NCI-H774 (cell line): ENCODE measurements at places on chromosomes 5 and 9.
A peak's percentile ranks its signal among the peaks of the same experiment; 100 is the strongest.

GRCh38 chr9:127897193-127897692 is 2.2 kb downstream of the ST6GALNAC6 start:
- no peak for DNase-seq

GRCh38 chr9:15222313-15222712 is 84.7 kb downstream of the TTC39B start:
- DNase-seq = no peak

- DNase-seq = peak; percentile 70
Measured at GRCh38 chr9:96688187-96688586, 33.1 kb upstream of the PRXL2C start.

GRCh38 chr9:138016406-138017187 is 139.0 kb downstream of the CACNA1B start:
- DNase-seq = no peak

DNA sequence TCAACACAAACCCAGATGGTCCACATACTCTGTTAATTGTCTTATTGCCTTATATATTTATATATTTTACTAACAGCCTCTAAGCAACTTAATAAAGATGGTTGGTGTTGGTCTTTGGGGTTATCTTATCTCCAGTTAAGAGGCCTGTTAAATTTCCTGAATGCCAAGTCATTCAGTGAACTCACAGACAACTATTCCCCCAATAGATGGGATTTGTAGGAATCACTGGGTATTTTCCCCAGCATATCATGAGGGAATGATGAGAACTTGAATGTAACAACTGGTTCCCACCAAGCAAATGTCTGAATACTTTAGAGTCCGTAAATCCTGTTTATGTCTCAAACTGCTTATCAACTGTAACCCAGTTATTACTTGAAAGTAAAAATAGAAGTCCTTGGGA is 42.7 kb upstream of the RETREG1 start:
- no peak for DNase-seq

DNA sequence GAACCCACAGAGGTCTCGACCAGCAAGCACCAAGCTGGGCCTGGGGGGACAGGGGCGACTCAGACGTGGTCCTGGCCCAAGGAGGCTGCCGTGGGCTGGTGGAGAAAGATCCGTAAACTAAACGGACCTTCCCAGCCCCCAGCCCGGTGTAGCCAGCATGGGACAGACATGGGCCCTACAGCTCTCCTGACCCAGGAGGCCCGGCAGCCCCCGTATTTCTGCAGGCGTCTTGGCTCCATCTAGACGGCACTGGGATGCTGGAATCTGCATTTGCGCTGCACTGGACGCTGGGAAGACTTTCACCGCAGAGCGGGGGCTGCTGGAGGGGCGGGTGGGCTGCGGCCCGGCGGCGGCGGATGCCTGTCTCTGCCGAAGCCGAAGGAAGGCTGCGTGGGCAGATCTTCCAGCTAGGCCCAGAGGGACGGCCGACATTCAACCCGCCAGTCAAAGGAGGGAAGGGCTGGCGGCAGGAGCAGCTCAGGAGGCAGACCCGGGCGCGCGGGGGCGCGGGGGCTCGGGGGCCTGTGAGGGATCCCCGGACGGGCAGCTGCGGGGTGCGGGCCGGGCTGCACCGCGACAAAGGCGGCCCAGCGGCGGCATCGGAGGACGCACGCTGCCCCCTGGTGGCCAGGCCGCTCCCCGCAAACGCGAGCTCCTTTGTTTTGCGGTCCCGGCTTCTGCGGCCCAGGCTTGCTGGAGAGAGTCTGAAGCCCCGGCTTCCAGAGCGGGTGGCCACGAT is 266.2 kb downstream of the NSG2 start:
- peak; percentile 51 for DNase-seq

DNA sequence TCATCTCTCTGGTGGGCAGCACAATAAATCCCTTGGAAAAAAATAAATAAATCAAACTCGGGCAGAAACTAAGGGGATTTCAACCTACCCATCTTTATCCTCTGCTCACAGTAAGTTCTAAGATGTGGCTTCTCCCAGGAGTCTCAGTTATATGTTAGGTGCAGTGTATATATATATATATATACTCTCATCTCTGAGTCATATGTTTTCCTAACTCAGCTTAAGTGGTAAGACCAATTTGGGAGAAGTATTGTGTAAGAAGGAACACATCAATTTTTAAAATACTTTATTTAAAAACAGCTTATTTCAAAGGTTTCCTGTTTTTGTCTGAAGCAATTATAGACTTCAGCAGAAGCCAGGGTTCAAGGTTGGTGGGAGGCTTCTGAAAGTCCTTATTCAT is 20.3 kb upstream of the OSMR start:
- no peak for DNase-seq

DNA sequence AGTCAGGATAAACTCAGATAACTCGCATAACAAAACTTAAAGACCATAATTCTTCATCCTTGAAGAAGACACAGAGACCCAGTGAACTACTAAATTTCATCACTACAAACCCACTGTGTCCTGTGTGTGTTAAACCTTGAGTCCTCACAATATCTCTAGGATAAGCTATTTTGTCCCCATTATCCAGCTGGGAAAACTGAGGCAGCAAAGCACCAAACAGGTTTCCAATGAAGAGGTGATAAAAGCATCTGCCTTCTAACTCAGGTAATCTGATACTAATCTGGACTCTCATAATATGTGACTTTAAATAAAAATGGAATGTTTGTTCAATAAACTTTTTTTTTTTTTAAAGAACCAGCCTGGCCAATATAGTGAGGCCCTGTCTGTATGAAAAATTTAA is 62.7 kb upstream of the PPP2CA start:
- no peak for DNase-seq

DNA sequence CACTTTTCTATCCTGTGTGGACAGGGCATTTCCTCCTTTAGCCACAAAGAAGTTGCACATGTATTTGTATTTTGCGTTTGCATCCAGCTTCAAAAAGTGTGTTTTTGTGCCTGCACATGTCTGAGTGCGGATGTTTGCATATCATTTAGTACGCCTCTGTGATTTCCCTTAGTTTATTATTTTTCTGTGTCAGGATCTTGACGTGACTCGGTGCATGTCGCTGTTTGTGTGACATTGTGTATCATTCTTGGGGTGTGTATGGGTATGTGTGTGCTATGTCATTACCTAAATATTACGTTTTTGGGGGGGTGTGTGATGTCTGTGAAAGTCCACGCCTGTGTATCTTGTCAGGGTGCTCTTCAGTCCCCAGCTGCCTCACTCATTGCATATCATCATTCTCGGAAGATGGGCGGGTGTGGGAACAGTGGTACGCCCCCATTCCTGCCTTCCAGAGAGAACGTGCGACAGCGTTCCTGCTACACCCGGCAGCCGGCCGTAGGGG is 416 bp upstream of the PAIP2 start:
- DNase-seq = no peak

DNA sequence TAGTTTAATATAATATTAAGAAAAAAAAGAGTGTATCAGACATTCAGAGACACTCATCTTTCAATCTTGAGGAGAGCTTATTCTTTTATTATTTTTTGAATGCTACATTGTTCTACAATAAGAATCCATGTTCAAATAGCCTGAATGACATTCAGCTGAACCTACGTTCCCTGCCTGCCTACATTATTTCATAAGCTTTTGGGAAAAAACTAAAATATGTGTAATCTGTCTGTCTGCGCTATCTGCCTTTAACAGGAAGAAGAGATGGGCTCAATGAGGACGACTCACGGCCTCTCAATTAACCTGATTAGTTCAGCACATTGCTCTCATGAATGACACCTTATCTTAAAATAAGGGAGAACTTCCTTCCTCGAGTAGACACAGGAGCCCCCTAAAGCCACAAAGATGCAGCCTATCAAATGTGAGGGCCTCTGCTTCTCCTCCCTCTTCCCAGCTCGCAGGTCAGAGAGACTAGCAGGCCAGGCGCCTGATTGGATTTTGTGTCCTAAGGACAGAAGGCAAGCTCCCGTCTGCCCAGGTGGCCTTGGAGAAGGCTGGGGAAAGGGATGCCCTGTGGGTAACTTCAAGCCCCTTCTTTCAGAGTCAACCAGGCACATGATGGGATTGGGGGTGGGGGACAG is 37.8 kb downstream of the EBF1 start:
- no peak for DNase-seq

GRCh38 chr5:146291421-146292074 is 47.1 kb upstream of the POU4F3 start:
- DNase-seq = no peak

GRCh38 chr5:121949885-121950284 is 11.9 kb upstream of the SRFBP1 start:
- DNase-seq = peak; percentile 62

- no peak for DNase-seq
Measured at GRCh38 chr9:69431777-69432176, 106.8 kb downstream of the ENTREP1 start.

DNA sequence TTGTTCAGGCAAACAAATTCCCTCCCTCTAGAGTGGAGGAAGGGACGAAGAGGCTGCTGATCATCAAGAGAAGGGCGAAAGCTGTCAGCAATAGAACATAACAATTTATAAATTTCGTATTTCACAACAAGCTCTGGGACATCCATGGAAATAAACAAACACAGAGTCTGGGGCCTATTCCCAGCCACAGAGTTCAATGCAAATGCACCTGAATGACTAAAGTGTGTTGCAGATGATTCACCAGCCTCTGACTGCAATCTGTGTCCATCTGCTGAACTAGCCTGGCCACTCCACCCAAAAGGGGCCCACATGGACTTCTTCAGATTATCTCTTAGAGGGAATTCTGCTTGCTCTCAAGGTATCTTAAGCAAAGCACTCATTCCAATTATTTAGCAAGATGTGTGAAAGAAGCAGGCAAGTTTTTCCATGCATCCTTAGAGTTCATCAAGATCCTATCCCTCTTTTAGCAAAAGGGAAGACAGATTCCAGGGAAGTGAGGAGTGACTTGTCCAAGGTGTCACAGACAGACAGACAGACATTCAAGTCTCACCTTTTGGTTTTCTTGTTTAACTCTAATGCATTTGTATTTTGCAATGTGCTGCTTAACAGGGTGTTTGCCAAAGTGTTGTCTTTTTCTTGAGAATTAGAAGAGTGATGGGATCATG is 307.8 kb upstream of the PAPPA start:
- DNase-seq = no peak

GRCh38 chr5:144487207-144487606 is 316.5 kb downstream of the KCTD16 start:
- DNase-seq = no peak

- DNase-seq = no peak
Measured at GRCh38 chr9:33109097-33109496, 32.6 kb upstream of the SMU1 start.

GRCh38 chr5:56313004-56313531 is 79.9 kb upstream of the ANKRD55 start:
- no peak for DNase-seq

DNA sequence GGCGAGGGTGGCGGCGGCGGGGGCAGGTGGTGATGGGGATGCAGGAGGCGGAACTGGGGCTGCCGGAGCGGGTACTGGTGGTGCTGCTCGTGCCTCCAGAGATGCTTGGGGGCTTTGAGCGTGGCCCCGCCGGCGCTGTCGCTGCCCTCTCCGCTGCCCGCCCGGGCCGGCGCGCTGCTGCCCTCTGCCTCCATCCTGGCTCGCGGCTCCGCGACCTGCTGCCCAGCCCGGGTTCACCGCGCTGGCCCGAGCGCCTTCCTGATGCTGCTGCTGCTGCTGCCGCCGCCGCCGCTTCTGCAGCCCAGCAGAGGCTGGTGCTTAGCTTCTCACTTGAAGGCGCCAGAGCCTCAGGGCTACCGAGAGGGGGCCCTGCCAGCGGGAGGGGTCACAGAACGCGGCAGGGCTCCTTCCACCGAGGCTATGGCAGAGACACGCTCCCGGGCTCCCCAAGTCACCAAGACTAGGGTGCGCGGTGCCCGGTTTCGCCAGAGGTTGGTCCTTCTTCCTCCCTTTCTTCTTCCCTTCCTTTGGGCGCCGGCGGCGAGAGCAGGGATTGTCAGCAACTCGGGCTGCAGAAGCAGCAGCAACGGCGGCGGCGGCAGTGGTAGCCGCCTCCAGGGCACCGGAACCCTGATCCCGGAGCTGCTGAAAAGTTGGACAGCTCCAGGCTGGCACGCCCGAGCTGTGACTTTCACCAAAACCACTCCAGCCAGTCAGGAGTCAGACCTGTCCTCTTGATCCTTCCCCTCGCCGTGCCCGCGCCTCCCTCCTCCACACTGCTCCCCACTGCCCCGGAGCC is at the start of gene PDE4D:
TSS of gene PDE4D (minus strand) at position 298 of the 799 bp plus-strand sequence.
- DNase-seq = peak; percentile 14

DNA sequence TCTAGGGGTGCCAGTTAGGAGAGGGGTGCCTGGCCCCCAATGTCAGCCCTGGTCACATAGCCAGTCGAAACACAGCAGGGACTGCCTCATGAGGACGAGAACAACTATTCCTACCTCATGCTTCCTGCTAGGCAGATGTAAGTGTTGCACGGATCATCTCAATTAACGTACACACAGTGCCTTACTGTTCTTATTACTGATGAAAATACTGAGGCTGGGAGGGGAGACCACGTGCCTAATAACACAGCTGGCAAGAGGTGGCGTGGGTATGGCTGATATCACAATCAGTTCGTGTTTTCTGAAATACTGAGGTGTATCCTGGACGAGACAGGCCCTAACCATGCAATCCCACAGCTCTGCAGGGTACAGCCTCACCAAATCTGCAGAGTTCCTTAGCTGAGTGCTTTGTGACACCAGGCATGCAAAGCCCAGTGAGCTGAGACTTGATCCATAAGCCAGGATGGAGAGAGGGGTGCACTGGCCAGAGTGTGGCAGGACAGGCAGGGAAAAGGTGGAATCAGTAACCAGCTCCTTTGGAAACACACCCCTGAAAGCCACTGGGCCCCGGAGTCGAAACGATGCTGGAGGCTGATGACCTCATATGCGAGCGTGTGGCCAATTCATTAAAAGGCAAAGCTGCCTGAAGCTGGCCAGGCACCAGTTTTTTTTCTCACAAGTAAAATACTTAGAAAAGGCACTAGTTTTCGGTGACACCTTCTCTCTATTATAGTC is 63.9 kb downstream of the PRRT1B start:
- DNase-seq = no peak

DNA sequence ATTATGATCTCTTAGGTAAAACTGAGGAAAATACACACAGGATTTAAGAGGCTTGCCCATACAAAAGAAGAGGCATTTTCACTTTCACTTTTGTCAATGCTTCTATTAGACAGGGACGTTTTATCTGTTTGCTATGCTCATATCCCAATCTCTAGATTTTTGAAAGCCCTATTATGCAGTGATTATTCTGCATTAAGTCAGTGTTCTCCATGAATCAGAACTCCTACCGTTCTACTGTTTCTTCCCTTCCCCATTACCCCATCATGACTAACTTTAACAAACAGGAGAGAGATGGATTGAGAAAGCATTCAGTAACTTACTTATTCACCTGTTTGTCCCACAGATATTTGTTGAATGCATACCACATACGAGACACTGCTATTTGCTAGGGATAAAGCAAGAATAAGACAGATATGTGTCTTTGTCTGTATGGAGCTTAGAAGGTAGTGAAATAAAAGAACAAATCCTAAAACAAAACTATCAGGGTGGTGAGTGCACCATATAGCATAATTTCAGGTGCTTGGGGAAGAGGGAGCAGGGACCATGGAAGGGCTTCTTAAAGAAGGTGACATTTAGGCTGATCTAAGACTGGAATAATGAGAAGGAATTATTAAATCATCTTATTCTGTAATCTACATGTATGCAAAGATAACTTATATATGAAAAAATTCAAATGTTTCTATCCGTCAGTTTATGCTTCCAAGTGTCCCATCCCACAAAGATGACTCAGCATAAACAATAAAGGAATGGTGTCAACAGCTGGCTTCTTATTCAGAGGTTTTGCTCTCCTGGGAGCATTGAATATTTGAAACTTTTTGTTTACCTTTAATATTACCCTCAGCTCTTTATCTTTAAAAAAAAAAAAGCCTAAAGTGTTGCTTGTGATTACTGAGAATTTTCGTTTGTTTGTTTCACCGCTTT is 328.1 kb downstream of the HINT1 start:
- DNase-seq = peak; percentile 19
